ENCODE measurements at places on chromosomes 2 and 18. TPM values are rescaled to one million over a fixed set of nuclear protein-coding genes. Genes with fewer than 3 reads are reported as not detected.

The CDKL4 gene
- total RNA-seq, result 0.29 TPM

The MOCOS gene
- 0.13 TPM for total RNA-seq

The VSNL1 gene
- not detected for total RNA-seq

The TRPM8 gene
- total RNA-seq, result not detected

The SULT1C4 gene
- total RNA-seq, result not detected

The SPATA3 gene
- 0.76 TPM for total RNA-seq

The TACR1 gene
- not detected for total RNA-seq

The FOXI3 gene
- total RNA-seq, result not detected

The C2orf72 gene
- total RNA-seq, result 2.6 TPM

Data from activated CD8-positive, alpha-beta T cell treated with anti-CD3 and anti-CD28 coated beads for 36 hours (primary cell).